Left lung (tissue), 14 donors: ENCODE measurements at places on chromosomes 5 and 9. TPM values are rescaled to one million over a fixed set of nuclear protein-coding genes. Genes with fewer than 3 reads are reported as not detected.

Gene CTSV
- 0.24 TPM for total RNA-seq

Gene GARIN3
- total RNA-seq = not detected

Gene MEF2C
- total RNA-seq = 46.1 TPM

Gene DBH
- 0.23 TPM for total RNA-seq

Gene IL31RA
- 0.55 TPM for total RNA-seq

Gene SLC6A19
- total RNA-seq = not detected

Gene PCDHGA5
- total RNA-seq = 1.3 TPM

Gene SNCAIP
- 3.2 TPM for total RNA-seq

Gene ABO
- total RNA-seq = 7.9 TPM

Gene AJM1
- 2.6 TPM for total RNA-seq

Gene BARHL1
- not detected for total RNA-seq

Gene TRAPPC13
- 18.4 TPM for total RNA-seq

Gene SHISAL2B
- total RNA-seq = not detected

Gene PCA3
- 0.16 TPM for total RNA-seq

Gene CYSTM1
- total RNA-seq = 85.2 TPM

Gene ZNF883
- total RNA-seq = 3.4 TPM

Gene F2RL1
- 12.0 TPM for total RNA-seq

Gene CCL21
- 136 TPM for total RNA-seq

Gene CTNND2
- total RNA-seq = not detected

Gene WHRN
- 6.8 TPM for total RNA-seq

Gene PCDHB13
- total RNA-seq = 1.8 TPM

Gene SHOC1
- total RNA-seq = 0.29 TPM

Gene ZNG1E
- 29.4 TPM for total RNA-seq

Gene MBLAC2
- total RNA-seq = 3.8 TPM

Gene NUTM2F
- total RNA-seq = not detected

Gene AGGF1
- 21.0 TPM for total RNA-seq

Gene NXNL2
- 0.29 TPM for total RNA-seq

Gene TNC
- 166 TPM for total RNA-seq

Gene ADCY2
- 0.47 TPM for total RNA-seq

Gene ITGA2
- 32.4 TPM for total RNA-seq

Gene CBY3
- not detected for total RNA-seq
